GM13976 (cell line): ENCODE measurements at places on chromosomes 1 and 21.

DNA sequence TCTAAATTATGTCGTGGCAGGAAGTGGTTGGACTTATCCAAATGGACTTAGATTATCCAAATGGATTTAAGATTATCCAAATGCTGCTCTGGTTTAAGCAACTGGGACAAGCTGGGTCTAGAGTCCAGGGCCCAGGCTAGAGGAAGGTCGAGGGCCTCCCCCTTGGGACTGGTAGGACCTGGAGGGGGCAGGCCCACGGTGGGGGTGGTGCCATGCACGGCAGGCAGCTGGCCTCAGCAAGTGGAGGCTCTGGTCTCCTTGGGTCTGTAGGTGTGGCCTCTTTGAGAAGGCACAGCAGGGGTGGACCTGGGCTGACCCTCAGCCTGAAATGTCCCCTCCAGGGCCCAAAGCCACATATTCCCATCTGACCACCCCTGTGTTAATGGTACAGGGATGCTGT, 29.8 kb downstream of the PADI6 start:
- DNase-seq, result no peak

DNA sequence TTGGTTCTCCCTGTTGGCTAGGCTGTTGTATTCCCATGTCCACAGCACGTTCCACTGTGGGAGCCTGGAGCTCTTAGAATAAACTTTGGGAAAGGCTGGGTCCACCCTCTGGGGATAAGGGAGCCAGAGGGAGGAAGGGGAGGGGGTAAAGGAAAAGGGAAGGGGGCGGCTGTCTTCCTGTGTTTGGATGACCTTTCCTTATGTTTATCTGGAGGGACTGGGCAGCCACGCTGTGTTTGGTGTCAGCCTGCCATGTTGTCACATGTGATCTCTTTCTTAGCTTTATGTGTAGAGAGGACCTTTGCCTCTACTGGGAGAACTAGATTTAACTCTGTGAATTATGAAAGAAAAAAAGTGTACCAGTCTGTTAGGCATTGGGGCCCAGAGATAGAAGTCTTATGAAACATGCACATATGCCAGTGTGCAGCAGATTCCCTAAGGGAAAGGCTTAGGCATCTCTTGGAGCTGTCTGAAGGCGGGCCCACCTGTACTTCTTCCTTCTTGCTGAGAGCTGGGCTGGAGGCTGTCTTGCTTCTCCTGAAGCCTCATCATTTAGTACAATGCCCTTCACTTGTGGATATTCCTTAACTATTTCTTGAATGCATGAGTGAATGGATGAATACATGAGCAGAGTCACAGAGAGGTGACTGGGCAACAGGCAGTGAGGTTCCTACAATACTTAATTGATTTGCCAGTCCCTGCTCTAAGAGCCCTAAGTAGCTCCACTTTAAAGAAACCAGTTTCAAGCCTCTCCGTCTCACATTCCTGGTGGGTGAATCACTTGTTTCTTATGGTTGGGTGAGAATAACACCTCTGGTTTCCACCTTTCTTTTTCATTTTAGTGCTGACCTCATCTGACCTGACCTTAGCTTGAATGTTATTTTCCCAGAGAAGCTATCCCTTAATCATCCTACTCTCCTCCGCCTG, 62.5 kb upstream of the ARHGAP29 start:
- DNase-seq, result no peak

- DNase-seq, result no peak
Measured at GRCh38 chr1:17636612-17637011, 97.1 kb downstream of the ARHGEF10L start.

GRCh38 chr21:38392661-38393060, 105.6 kb downstream of the ERG start:
- no peak for DNase-seq

DNA sequence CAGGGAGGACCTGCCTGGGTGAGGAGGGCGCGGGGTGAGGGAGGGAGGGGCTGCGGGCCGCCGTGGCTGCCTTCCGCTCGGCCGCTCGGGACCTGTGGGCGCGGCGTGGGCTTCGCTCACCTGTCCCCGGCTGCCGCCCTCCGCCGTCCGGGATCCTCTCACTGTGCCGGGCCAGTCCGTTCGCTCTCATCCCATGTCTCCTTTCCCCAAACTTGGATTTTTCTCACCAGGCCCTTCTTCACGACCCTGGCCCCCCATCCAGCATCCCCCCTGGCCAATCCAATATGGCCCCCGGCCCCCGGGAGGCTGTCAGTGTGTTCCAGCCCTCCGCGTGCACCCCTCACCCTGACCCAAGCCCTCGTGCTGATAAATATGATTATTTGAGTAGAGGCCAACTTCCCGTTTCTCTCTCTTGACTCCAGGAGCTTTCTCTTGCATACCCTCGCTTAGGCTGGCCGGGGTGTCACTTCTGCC, 362 bp downstream of the ZBTB48 start:
- DNase-seq, result no peak

GRCh38 chr1:109687641-109688499, at the start of gene GSTM1:
Gene GSTM1 (plus strand): TSS chr1:109687817. CDS start chr1:109687874, 57 bp downstream.
- DNase-seq, result no peak
